Neural crest cell (in vitro differentiated cells): ENCODE measurements at places on chromosomes 13 and 19. TPM values are rescaled to one million over a fixed set of nuclear protein-coding genes. Genes with fewer than 3 reads are reported as not detected.

Gene EPSTI1
- total RNA-seq, result not detected in 2 replicates

Gene LSM7
- total RNA-seq, result 191 and 198 TPM in 2 replicates

Gene NTF4
- not detected in 2 replicates for total RNA-seq

DNA sequence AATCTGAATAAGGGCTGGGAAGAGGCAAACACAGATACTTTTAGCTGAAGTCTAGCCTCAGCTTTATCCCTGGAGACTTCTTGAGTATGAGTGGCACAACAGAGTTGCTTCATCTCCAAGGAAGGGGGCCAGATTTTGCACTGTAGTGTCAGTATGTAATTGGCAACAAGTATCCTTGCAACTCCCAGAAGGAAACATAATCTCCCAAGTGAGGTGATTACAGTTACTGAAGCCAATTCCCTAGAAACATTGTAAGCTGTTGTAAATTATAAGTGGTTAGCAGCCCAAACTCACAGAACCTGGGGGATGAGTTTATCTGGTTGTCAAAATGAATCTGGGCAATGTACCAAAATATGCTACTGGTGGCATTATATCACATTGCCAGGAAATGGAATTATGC is 2065.7 kb upstream of the PCDH20 start:
- DNase-seq, result no peak
- no peak overlapping the region for H3K27ac ChIP-seq
- no peak overlapping the region for H3K4me3 ChIP-seq
- H3K4me1 ChIP-seq, result no peaks in the 10 kb centered on the region
- H3K36me3 ChIP-seq, result no peaks in the 10 kb centered on the region
- H3K27me3 ChIP-seq, result no peaks in the 10 kb centered on the region

- peaks cover 5% of the 10 kb centered on the region for H3K36me3 ChIP-seq
- DNase-seq, result no peak
- peaks cover 4% of the 10 kb centered on the region for H3K4me1 ChIP-seq
- H3K4me3 ChIP-seq, result no peak overlapping the region
- no peak overlapping the region for H3K27ac ChIP-seq
Measured at GRCh38 chr13:100767192-100767591, 92.6 kb upstream of the TMTC4 start.
